ENCODE measurements at places on chromosomes 5 and 9.

DNA sequence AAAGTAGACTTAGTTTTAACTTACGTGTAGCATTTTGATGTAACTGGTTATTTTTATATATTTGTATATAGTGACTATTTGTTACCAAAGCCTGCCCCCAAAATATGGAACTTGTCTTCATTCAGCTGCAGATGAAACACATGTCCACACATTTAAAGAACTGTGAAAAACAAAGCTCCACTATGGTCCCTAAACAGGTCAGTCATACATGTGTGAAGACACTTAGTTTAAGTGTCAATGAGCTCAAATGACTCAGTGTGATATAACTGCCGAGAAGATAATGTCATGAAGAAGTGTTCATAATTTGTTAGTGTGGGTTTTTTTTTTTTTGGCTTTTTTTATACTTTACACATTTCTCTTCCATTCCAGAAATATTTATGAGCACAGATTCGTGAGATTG, 28.2 kb downstream of the HAVCR1 start:
- DNase-seq: no peak

- DNase-seq: no peak
Measured at GRCh38 chr5:111935835-111936234, 178.8 kb upstream of the NREP start.

GRCh38 chr9:136667940-136668760, 5.4 kb downstream of the EGFL7 start:
- DNase-seq: no peak

DNA sequence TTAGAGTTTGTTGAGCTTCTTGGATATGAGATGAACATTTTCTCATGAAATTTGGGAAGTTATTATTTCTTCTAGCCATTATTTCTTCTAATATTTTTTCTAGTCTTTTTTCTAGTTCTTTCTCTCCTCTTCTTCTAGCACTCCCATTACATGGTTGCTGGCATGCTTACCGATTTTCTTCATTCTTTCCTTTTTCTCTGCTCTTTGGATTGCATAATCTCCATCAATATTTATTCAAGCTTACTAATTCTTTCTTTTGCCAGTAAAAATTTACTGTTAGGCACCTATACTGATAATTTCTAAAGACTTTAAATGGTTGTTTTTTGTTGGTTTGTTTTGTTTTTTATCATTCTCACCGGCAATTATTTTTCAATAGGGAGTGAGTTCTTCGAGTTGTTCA, 114.8 kb upstream of the RASEF start:
- DNase-seq: no peak

- DNase-seq: no peak
Measured at GRCh38 chr9:84368601-84369000, 28.0 kb upstream of the SLC28A3 start.

- no peak for DNase-seq
Measured at GRCh38 chr9:17905781-17906175, 326.9 kb downstream of the SH3GL2 start.
